GM19239 (cell line): ENCODE measurements at places on chromosomes 6 and 20.

- no peak for DNase-seq
Measured at GRCh38 chr6:100371591-100371990, 93.1 kb downstream of the SIM1 start.

- no peak for DNase-seq
Measured at GRCh38 chr6:88374553-88374952, 208.4 kb upstream of the CNR1 start.

- DNase-seq = no peak
Measured at GRCh38 chr20:63129991-63130657, 85.8 kb downstream of the YTHDF1 start.

DNA sequence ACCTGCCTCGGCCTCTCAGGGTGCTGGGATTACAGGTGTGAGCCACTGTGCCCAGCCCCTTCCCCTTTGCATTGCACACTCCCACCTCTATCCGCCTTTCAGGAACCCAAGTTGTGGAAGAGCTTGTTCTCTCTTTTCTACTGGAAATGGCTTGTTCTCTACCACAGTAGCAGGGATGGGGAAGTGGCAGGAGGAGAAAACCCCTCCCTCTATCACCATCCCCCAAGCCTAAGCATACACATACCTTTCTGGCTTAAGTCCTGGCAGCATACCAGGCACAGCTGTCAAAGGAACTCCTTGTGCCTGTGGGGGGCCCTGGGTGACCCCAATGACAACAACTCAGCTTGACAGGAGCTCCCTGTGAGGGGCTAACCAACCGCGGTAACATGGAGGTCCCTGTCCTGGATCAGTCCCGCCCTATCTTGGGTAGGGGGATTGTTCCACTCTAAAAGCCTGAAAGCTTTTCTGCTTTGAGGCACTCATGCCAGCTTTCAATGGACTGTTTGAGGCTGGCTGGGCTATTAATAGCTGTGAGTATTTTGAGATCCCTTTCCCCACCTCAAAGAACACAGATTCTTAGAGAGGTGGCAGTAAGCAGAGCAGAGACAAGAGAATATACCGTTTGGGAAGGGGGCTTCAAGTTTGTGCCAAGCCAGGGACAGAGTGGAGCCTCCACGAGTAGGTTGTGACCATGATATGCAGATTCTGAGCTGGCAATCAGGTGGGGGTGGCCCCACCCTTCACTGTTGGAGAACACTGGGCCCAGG lies 2.3 kb downstream of the KLHDC3 start:
- no peak for DNase-seq

DNA sequence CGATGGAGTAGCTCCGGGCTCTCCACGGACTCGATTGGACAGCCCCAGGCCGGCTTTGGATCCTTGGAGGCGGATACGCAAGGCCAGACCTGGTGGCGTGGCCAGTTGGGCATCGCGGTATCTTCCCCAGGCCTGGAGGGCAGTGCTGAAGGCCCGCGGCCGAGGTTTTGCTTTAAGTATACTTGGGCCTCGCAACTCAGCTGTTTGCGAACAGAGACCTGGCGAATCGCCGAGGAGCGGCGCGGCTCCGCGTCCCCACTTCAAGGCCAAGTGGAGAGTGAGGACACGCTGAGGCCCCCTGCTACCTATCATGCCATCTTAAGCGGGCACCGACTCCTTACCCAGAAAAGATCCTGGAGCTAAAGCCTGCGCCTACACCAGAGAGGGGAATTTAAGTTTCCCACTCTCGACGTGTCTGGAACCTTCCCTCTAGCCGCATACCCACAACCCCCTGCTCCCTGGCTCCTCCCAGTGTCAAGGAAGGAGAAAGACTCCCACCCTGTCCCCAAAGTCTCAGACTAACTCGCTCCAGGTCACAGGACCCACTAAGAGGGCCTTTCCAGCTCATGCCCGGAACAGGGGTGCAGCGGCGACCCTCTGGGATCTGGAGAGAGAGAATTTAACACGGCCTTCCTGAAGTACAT lies 4.1 kb downstream of the LINC00237 start:
- DNase-seq = no peak

DNA sequence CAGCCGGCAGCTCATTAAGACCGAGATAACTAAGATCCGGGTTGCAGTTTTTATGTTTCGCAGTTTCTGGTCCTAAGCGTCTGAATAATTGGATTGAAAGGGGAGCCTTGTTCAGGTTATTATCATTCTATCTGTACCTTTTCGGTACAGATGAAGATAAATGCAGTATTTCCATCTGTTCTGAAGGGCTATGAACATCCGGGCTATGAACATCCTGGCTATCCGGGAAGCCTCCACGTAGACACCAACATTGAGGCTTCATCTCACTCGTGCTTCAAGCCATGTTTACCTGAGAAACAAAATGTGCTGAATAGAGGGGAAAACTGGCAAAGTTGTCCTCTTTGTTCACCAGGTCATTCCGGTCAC lies 399 bp upstream of the REPS1 start:
- no peak for DNase-seq

- no peak for DNase-seq
Measured at GRCh38 chr20:54107181-54107580, 36.8 kb upstream of the BCAS1 start.

- peak; percentile 47 for DNase-seq
Measured at GRCh38 chr6:7201732-7202541, 94.2 kb downstream of the RREB1 start.

DNA sequence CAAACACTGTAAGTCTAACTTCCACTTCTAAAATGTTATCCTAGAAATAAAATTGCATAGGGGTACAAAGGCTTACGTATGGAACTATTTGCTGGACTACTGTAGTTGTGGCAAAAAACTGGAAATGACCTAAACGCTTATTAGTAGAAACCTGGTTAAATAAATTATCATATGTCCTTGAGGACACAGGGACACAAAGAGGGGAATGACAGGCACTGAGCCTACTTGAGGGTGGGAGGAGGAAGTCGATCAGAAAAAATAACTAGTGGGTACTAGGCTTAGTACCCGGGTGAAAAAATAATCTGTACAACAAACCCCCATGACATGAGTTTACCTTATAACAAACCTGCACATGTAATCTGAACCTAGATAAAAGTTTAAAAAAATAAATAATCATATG lies 28.4 kb downstream of the BCAS1 start:
- no peak for DNase-seq

DNA sequence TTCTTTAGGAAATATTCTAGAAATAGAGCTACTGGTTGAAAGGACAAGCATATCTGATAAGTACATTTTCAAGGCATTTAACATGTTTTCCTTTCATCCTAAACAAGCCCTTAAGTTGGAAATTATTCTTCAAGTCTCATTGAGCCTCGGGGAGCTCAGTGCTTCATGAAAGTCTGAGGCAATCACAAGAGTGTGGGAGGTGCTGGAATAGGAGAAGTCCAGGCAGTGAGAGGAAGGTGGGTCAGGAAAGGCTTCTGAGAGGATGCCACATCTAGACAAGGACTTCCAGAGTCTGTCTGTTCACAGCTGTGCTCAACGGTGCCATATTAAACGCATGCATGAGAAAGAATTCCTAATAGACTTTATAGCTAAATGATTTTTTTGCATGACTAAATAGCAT lies 69.8 kb downstream of the CD83 start:
- no peak for DNase-seq

- no peak for DNase-seq
Measured at GRCh38 chr6:101113468-101114260, 232.5 kb upstream of the ASCC3 start.

GRCh38 chr6:150959166-150959565 lies 93.7 kb downstream of the MTHFD1L start:
- no peak for DNase-seq

GRCh38 chr6:109527989-109528388 lies 45.0 kb upstream of the ZBTB24 start:
- DNase-seq = no peak

DNA sequence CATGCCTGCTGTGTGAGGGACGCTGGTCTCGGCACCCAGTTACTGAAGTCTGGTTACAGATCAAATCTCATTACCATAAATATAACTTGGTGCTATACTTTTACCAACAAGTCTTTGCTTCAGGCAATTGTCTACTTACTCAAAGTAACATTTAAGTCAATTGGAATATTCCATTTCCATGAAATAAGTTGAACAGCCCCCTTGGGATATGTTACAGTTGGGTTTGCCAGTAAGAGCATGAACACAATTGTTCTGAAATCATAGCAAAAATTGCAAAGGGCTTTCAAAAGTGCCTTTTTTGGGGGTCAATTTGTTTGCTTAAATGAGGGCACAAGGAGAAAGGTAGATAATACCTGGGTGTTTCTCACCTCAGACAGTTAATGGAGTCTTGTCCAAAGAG lies 170.9 kb upstream of the EXOC2 start:
- DNase-seq = no peak

DNA sequence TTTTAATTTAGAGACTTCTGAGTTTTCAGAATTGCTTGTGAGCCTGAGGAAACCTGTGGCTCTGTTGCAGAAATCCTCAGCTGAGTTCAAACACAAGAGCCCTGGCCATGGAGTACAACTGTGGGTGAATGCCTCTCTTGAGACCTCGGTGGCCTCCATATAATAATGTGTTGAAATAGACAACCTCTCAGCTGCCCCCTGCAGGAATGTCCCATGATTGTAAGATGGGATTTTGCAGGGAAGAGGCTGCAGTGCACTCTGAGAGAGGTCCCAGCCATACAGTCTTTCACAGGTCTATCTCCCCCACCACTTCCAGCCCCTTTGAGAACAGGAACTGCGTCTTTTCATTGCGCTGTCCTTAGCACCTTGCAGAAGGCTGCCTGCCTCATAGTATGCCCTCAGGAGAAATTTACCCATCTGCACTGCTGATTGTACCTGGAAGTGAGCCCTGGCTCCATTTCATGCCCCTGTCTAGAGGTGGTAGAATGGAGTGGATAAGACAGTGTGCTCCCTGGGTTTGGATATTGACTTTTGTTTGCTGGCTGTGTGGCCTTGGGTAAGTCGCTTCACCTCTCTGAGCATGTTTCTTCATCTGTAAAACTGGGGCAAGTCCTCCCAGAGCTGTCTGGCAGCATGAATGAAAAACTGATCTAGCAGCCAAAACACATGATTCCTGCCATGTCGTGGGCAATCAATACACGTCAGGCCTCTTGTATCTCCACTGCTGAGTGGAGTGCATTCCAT lies 16.8 kb upstream of the CDH22 start:
- DNase-seq = no peak

DNA sequence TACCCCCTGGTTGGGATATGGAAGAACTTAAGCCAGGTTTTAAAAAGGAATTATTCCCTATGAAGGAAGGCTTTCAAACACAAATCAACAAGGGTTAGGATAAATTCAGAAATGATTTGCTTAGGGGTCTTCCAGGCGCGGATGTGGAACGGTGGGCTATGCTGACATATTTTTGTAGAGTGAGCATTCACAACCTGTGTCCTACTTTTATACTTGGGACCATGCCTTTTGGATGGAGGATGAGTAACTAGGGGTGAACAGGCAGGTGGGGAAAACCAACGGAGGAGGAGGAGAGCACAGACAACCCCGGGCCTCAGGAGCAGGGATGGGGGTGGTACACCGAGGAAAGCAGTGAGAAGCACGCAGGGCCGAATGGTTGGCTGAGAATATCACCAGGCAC lies 5.9 kb downstream of the MYLK4 start:
- DNase-seq = no peak

- DNase-seq = no peak
Measured at GRCh38 chr20:46683668-46683938, 5.6 kb downstream of the TP53RK start.

- DNase-seq = no peak
Measured at GRCh38 chr6:16354692-16355091, 116.3 kb downstream of the GMPR start.

DNA sequence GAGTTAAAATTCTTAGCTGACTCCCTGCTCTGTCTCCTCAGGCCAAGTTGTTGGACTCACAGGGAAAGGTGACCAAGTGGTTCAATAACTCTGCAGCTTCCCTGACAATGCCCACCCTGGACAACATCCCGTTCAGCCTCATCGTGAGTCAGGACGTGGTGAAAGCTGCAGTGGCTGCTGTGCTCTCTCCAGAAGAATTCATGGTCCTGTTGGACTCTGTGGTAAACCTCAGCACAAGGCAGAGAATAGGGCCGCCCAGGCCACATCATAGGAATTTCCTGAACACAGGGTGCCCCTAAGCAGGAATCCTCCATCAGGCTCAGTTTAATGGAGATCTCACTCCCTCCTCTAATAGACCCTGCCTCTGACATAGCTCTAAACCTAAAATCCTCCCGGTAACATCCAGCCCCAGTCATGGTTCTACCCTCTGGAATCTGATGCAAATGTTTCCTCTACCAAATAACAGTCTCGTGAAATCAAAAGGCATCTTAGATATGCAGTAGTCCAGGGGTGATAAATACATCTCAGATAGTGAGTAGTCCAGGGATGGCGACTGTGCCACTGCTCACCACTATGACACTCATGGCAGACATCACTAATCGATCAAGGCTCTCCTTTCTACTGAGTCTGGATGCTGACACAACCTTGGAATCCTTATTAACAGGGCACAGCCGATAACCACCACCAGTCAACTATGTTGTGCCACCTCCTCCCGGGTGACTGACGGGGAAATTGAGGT lies 18.3 kb downstream of the BPIFB1 start:
- no peak for DNase-seq

- DNase-seq = no peak
Measured at GRCh38 chr6:169937389-169938261, 186.2 kb downstream of the ERMARD start.

DNA sequence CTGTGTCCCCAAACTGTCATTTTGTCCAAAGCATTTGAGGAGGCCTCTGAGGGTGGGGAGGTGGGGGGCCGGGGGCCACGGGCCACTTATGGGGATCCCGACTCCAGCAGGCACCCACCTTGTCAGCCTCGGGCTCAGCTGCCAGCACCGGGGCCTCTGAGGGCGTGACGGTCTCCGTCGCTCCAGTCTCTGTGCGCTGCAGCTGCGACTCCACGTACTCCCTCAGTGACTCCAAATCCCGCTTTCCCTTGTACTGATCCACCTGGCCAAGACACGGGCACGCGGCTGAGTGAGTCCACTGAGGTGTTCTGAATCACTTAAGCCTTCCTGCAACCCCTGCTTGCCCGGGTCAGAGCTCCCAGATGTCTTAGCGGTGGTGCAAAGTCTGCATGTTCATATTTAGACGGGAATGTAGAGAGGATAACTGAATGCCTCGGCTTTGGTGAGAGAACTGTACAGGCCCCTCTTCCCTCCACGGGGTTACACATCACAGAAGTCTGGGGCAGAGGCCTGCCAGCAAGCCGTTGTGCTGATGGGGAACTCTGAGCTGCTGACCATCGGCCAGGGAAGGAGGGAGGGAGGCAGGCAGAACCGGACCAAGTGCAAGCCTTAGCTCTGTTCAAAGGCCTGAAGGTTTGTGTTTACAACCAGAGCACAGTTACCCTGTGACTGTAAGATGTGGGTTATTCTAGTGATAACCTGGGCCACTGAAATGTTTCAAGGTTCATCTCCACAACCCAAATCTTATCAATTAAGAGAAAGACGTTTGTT lies 21.8 kb downstream of the TXNDC5 start:
- DNase-seq = no peak

GRCh38 chr6:139409026-139409425 lies 34.6 kb upstream of the CITED2 start:
- no peak for DNase-seq

- DNase-seq = no peak
Measured at GRCh38 chr20:60266177-60266823, 308.1 kb downstream of the CDH26 start.
